Heart left ventricle (tissue), 16 donors: ENCODE measurements at places on chromosomes 5 and 9.

DNA sequence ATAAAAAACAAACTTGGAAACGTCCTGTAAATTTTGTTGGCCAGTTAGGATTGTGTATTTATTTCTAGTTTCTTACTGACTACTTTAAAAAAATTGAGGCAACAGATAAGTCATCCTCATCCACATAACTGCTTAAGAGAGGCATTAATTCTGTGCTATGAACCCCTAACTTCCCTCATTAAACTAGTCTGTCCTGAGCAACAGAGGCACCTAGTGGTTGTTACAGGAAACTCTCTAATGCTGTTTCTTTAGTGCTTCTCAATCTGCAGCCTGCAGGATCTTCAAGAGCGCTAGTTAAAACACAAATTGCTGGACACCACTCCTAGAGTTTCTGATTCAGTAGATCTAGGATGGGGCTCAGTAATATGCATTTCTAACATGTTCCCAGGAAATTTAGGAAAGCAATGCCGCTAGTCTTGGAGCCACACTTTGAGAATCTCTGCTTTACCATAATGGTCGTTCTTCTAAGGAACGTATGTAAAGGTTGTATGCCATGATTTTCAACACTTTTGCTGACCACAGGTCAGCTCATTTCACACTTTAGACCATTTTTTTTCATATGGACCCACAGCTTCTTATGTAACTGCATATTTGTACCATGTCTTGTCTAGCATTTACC is 410.1 kb upstream of the SMARCA2 start:
- no peak for DNase-seq

GRCh38 chr9:73577848-73578247 is 426.2 kb downstream of the ANXA1 start:
- no peak for DNase-seq

DNA sequence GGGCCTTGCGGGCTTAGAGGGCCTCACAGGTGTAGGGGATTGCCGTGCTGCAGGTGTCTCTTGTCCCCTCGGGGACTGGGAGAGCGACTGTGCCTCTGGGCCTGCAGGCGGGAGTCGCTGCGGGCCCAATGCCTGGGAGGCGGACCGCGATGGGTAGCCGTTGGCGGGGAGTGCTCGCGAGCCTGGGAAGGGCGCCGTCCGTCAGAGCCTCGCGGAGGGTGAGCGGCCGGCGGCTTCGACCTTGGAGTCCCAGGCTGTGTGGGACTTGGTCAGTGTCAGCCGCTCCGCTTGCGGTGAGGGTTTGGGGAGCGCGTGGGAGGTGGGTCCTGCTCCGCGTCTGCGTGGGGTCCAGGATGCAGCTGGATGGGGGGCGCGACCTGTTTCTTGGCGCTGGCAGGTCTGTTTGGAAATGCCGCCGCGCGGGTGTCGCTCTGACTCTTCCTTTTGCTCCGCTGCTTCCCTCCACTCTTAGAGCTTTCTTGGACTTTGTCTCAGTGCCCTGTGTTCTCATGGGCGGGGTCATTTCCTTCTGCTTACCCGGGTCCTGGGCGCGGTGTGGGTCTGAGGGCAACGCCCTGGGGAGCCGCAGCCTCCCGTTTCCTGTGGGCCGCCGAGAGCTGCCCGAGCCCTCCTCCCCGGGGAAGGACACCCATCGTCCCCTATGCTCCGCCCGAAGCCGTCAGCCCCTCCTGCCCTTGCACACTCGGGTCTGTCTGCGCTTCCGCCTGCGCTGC is 88.9 kb upstream of the CACNA1B start:
- DNase-seq: no peak

DNA sequence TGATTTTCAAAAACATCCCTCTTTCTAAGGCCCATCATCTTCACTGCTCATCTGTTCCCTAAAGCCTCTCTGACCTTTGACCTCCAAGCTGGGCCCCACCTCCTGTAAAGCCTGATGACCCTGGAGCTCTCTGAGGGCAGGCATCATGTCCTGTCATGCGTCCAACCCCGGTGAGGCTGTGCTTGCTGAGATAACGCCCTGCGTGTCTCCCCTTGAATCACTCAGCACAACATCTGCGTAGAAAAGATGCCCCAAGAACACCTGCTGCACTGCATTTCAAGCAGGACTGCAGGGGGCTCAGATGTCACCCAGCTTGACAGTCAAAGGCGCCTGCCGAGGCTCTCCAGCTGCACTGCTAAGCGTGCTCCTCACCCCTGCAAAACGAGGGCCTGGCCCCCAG is 78.0 kb downstream of the OTULIN start:
- no peak for DNase-seq

GRCh38 chr9:86983249-86983619 is 35.9 kb upstream of the GAS1 start:
- no peak for DNase-seq

DNA sequence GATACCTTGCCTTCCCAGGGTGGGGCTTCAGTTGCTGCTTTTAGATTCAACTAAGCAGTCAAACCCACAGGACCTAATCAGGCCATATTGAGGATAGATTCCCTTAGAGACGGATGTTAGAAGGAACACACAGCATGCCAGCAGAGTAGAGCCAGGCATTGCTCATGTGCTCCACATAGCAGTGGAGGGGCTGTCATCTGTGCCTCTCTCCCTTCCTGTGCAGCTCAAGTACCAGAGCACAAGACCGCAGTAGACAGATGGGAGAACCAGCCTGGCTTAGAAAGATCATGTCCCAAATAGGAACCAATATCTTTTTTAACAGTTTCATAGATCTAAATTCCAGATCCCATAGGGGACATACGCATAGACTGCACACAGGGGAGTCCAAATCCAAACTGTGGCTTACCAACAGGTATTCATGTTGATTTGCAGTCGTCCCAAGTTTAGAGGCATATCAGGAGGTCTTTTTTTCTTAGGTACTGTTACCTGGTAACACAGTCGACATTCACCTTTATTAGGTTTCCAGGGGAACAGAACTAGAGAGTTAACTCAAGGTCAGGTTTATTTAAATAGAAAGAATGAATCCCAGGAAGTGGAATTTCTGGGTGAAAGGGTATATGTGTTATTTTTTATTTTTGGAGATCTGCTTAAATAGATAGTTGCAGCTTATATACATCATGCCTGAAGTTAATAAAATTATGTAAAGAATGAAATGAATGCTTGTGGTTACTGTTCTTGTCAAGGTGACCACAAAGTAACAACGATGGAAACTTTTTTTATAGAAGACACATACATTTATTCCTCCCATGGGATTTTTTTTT is 43.5 kb upstream of the PCAT7 start:
- DNase-seq: no peak

DNA sequence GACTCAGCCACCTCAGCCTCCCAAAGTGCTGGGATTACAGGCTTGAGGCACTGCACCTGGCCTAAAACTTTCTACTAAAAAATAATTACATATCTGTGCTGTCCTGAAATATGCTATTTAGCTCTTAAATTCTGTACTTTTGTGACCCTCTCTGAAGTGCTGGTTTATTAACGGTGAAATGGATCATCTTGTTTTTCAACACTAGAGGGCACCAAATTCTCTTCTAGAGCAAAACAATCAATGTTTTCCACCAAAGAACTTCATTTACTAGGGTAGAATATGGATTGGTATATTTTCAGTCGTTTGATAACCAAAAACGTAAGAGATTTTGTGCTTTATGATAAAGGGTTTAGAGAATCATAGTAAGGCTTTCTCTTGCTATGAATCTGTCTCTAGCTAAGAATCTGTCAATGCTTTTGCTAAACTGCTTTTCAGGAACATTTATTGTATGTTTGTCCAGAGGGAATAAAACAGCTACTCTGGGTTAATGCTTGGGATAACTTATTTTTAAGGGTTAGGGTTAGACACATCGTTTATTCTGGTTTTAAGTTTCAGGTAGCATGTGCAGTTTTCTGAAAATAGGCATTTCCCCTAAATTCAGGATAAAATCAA is 63.6 kb downstream of the RNF180 start:
- DNase-seq: no peak

DNA sequence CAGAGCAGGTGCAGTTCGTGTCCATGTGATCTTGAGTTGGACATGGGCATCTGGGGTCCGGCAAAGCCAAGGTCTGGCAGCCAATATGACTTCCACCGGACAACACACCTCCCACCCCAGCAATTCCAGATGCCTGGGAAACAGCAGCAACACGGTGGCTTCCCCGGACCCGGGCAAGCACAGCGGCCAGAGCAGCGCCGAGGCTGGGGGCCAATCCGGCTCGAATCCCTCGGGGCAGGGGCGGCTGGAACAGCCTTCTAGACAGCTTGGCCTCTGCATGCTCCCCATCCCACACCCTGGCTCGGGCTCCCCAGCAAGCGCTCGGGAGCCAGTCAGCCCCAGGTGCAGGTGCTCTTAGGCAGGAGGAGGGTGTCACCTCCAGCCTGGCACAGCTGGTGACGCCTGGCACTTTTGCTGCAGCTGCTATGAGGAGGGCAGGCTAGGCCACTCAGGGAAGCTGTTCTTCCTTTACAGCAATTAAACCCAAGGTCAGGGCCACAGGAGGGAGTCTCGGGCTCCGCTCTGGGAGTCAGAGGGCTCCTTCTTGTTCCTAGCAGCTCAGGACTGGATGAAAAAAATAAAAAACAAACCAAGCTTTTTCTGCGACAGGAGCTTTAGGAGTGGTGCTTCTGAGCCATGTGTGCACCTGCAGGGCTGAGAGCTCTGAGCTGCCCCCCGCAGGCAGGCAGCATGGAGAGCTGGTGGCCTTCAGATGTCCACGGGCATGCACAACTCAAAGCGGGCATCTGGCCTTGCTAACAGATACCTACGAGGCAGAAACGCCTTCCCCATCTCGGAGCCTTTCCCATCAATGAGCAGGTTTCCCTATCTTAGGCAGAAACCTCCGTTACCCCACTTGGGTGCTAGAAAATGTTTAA is 28.2 kb downstream of the DBH start:
- DNase-seq: no peak

- DNase-seq: no peak
Observed at GRCh38 chr5:155772009-155772662, 554.8 kb upstream of the SGCD start.

DNA sequence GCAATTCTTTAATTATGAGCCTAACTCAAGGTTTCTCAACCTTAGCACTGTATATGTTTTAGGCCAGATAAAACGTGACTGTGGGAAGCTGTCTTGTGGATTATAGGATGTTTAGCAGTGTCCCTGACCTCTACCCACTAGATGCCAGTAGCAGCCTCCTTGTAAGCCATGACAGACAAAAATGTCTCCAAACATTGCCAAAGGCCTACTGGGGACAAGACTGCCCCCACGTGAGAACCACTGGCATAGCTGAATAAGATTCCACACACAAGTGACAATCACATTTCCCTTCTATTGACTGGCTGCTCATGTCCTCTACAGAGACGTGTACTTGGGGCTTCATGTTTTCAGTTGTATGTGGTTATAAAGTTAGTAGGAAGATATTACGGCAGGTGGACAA is 55.4 kb downstream of the GOLM1 start:
- no peak for DNase-seq

GRCh38 chr5:78953092-78953800 is 31.9 kb downstream of the ARSB start:
- no peak for DNase-seq

DNA sequence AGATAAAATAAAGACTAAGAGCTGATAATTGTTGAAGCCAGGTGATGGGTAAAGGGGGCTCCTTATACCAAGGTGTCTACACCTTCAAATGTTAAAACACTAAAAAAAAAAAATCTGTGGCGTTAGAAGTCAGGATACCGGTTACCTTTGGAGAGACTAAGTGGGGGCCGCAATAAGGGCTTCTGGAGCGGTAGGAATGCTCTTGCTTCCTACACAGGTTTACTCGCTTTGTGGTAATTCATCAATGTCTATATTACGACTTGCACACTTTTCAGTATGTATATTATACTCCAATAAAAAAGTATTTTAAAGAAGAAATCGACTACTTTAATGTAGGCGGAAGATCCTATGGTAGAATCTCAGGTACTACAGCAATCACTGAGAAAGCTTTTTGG is 12.5 kb downstream of the MRPS27 start:
- DNase-seq: no peak

- no peak for DNase-seq
Observed at GRCh38 chr5:149411738-149412519, 32.8 kb upstream of the IL17B start.

DNA sequence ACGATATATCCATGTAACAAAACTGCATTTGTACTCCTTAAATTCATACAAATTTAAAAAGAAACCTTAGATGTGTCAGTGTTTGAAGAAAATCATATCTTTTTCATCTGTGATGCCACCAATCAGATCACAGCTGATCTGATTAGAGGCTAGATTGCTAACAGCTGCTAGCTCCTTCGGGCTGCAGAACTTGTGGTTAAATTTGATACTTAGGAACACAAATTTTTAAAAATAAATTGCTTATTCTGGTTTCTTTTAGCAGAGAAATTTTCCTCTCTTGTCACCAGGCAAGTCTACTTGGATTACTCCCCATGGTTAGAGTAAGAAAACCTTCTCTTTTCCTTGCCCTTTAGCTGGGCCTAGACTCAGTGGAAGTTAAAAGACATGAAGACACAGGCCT is 94.6 kb upstream of the RANBP6 start:
- DNase-seq: no peak

DNA sequence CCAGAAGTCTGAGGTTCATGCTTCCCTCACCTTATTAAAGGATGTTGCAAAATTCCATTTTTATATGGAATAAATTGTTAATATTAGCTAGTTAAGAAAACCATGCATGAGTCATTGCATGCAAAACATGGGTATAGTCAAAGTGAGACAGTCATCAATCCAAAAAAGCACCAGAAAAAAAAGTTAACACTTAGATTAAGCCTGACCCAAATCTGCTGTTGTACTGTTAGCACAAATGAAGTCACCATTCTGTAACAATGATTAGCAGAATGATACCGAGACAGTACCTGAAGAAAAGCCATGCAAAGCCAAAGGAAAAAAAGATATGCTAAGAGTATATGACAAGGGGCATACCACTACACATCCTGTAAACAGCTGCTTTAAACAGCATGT is 49.5 kb downstream of the PKD2L2 start:
- DNase-seq: no peak

- no peak for DNase-seq
Observed at GRCh38 chr5:150561571-150562275, 53.8 kb downstream of the NDST1 start.

DNA sequence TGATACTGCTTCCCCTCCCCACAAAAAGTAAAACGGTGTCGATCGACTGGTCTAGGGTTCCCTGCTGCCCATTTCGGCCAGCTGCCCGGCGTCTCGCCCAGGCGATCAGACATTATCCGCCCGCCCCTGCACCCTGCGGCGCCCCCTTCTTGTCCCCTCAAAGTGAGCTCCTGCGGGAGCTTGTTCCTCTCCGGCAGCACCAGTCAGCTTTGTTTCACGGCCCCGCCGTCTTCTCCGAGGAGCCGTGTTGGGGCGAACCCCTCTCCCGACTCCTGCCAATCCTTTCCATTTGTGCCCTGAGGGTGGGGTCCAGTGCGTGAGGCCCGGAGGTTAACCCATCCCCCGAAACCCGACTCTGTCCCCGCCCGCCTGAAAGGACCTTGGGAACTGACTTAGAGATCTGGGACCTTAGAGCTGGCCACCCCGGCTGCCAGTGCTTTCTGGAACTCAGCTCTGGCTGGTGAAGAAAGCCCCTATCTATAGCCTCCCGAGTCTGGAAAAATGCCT is 518 bp downstream of the UBE2B start:
- DNase-seq: peak; percentile 77
